Activated naive CD8-positive, alpha-beta T cell treated with anti-CD3 and anti-CD28 coated beads, Interleukin-2, amount 50 U/mL, for 24 hours (primary cell): ENCODE measurements at places on chromosomes 11 and 22.

- peak; percentile 3 for DNase-seq
Measured at GRCh38 chr11:129372609-129373488, 2.8 kb upstream of the BARX2 start.

DNA sequence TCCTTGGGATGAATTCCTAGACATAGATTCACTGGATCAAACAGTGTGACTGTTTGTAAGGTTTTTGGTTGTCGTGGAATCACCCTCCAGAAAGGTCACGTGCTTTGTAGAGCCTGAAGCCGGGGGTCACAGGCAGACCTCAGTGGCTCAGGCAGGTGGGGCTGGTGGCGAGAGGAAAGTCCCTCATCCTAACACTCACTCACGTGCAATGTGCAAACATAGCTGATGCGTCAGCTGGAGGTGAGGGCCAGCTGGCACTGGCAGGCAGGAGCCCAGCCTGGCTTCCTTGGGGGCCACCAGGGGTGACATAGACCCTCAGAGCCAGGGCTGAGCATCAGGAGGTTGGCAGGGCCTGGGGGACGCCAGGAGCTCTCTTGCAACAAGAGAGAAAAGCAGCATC lies 90.0 kb downstream of the ARHGAP8 start:
- DNase-seq, result no peak

- no peak for DNase-seq
Measured at GRCh38 chr11:44524751-44525201, 40.7 kb upstream of the CD82 start.

GRCh38 chr11:93510196-93510873 lies 32.9 kb downstream of the SMCO4 start:
- no peak for DNase-seq

- no peak for DNase-seq
Measured at GRCh38 chr11:111731821-111732220, 34.4 kb downstream of the PPP2R1B start.
